DMS153 (cell line): ENCODE measurements at places on chromosomes 1 and 21.

DNA sequence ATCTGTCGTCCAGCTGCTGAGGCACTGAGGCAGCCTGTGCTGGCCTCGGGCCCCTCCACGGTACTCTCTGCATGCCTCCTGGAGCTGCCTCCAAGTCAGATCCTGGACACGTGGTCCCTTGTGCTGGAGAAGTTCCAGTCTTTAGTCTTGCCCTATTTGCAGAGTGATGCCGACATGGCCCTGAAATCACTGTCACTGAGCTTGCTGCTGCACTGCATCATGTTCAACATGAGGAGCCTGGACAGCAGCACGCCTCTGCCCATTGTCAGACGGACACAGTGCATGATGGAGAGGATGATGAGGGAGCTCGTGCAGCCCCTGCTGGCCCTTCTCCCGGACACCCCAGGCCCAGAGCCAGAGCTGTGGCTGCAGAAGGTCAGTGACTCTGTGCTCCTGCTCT is 10.0 kb downstream of the URB2 start:
- no peak for DNase-seq

GRCh38 chr1:3275471-3276340 is 178.8 kb upstream of the ARHGEF16 start:
- no peak for DNase-seq

DNA sequence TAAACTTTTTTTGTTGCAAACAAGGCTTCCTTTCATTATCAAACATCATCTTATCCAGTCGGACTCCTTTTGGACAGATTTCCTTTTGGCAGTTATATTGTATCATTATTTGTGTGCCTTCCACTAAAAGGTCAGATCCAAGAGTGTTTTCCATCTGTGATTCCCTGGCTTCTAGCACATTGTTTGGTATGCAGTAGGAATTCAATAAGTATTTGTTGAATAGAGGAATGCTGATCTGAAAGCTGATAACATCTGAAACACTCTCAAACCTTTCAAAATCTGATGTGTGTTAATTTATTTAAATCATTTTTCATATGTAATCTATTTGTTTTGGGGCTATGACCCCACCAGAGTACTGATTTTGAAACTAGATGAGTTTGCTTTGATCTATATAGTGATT is 39.0 kb downstream of the NDC1 start:
- DNase-seq = no peak

- DNase-seq = no peak
Measured at GRCh38 chr1:155858800-155859233, 550 bp upstream of the SYT11 start.

DNA sequence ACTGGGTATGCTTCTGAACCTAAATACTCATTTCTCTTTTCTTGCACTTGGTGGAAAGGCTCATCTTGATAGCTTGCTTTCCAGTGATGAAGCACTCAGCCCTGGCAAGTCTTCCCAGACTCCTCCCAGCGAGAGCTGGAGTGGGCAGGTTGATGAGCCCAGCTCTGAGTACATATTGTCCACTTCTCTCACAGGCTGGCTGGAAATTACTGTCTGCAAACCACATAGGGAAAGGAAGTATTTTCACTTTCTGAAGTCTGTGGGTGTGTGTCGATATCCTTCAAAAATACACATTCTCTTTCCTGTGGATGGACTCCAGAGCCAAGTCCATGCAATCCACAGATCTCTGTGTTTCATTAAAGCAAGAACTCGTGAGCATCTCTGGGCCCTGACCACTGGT is 38.7 kb upstream of the CNTN2 start:
- DNase-seq = no peak

GRCh38 chr1:10793129-10793651 is 3.3 kb downstream of the CASZ1 start:
- peak; percentile 53 for DNase-seq

DNA sequence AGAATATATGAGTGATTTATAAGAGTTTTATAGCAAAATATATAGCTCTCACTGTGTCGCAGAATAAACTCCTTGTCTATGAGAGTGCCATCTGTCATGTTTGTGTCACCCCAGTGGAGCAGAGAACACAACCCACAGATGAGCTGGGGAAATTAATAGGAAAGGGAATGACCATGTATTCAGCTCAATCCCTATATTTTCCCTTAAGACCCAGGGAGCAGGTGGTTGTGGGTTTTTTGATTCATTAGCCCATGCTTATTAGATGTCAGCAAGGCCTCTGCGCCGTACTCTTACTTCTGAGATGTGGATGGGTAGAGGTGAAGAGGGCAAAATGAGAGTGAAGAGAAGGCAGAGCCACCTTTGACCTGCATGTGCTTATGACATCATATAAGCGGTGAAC is 4.1 kb upstream of the GREM2 start:
- DNase-seq = no peak

DNA sequence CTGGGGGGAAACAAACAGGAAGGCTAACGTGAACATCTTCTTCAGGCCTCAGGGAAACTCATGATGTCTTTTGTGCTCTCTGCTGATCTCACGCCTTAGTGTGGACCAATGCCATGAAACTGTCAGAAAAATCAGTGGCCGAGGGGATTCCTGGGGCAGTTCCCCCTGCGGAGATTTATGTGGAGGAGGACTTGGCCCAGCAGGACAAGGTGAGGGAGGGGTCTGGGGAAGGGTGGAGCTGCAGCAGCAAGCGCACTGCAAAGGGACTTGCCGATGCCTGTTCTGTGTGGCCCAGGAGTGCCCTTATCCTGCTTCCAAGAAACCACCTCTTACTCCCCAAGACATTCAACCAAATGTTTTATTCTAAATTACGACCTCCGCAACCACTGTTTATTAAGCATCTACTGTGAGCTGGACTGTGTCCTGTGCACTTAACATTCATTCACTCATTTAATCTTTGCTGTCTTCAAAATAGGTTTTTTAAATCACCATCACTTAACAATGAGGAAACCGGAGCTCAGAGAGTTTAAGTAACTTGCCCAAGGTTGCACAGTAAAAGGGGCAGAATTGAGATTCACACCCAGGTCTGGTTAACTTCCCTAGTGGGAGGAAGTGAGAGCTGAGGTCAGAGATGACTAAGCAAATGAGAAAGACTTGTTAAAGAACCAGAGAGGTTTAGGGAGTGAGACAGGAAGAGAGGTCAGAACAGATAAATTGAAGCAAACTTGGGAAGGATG is 49.7 kb downstream of the FHAD1 start:
- DNase-seq = no peak

- DNase-seq = no peak
Measured at GRCh38 chr1:228871314-228872061, 136.2 kb downstream of the RHOU start.

DNA sequence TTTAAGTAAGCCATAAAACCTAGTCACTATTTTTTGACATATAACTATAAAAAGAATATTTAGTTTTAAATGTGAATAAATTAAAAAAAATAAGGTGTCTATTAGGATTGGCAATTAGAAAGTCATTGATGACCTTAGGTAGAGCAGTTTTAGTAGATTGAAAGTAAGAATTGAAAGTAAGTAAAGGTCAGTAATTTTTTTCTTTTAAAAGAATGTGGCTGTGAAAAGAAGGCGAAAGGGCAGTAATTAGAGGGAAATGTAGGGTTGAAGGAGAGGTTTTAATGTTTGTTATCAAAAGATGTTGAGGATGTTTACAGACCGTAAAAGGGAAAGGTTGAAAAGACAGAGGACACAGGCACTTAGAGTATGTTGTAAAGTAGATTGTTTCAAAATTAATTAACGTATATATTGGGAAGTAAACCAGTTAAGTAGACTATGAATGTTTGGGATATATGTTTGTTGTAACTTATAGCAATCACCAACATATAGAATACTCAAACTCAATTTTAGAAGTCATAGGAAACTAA is 41.0 kb downstream of the ZFYVE9 start:
- DNase-seq = peak; percentile 9

GRCh38 chr1:189774721-189775287 is 702.9 kb downstream of the BRINP3 start:
- no peak for DNase-seq

DNA sequence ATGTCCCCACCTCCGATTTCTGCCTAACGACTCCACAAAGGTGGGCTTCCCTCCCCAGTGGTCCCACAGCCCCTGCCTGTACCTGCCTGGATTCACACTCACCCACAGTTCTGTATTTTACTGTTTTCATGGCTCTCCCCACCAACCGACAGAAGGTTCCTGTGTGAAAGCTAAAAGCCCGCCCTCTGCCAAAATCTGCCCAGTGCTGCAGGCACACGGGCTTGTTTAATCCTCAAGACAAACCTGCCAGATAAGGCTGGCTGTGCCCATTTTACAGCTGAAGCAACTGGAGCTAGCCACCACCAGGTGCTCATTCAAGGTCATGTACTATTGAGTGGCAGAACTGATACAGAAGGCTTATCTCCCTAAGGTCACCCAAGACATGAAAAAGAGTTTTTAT is 114.5 kb downstream of the HIVEP3 start:
- no peak for DNase-seq

- peak; percentile 42 for DNase-seq
Measured at GRCh38 chr1:147626739-147627138, 43.6 kb downstream of the ACP6 start.

DNA sequence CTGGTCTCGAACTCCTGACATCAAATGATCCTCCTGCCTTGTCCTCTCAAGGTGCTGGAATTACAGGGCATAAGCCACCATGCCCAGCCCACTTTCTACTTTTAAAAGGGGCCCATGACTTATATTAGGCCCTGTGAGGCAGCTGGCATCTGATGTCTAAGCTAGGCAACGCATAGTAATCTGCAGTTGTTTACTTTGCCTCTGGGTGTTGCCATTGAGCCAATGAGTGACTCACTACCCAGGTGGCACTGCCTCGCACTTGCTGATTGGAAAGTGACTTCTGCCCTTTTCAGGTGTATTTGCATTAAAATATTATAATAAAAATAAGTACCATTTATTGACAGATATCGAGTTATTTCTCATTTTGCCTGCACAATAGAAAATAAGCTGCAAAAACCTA is 84.9 kb downstream of the KIF14 start:
- no peak for DNase-seq

DNA sequence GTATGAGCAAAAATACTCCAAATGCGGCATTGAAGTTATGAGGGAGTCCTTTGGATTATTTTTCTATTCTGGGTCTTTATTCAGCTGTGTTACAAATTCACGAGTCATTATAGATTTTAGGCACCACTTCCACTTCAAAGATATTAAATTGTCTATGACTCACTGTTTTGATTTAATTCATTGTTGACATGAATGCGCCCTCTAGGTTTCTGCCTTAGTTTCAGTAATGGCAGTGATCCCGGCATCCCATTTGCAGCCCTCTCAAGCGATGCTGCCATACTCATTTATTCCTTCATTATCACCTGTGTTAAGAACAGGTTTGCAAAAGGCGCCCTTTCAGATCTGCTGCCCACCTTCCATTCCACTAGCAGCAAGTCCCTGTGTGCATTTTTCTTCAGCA is 14.0 kb downstream of the RSPO1 start:
- peak; percentile 4 for DNase-seq

DNA sequence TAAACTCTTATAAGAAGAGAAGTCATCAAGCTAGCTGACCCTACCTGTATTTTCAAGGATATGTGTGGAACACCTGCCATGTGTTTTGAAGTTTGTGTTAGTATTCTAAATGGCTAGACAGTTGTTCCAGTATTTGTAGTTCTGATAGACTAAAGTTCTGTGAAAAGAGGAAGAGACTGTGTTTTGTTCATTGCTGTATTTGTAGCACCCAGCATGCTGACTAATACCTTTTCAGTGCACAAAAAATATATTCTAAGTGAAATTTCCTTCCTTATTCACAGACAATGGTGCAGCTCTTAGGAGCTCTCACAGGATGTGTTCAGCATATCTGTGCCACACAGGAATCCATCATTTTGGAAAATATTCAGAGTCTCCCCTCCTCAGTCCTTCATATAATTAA is 8.2 kb upstream of the METTL18 start:
- DNase-seq = no peak

DNA sequence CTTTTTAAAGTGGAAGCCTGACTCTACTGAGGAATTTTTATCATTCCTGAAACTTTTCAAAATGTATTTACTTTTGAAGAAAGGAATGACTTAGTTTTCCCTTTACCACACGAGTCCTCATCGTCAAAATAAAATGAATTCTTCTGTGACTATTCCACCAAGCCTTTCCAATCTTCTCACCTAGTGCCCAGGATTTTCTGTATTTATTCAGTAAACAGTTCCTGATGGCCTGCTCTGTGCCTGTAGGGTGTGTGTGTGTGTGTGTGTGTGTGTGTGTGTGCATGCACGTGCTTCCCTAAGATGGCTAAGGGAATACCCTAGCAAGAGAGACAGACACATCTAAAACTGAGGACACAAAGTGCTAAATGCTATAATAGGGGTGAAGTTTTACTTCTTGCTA is 395.0 kb upstream of the USP24 start:
- DNase-seq = no peak

- no peak for DNase-seq
Measured at GRCh38 chr1:10399444-10399941, 629 bp downstream of the PGD start.

DNA sequence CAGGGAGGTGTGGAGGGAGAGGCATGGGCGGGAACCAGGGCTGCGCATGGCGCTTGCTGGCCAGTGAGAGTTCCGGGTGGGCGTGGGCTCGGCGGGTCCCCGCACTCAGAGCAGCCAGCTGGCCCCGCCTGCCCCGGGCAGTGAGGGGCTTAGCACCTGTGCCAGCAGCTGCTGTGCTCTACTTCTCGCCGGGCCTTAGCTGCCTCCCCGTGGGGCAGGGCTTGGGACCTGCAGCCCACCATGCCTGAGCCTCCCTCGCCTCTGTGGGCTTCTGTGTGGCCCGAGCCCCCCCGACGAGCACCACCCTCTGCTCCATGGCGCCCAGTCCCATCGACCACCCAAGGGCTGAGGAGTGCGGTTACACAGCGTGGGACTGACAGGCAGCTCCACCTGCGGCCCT is 38.6 kb upstream of the WARS2 start:
- DNase-seq = no peak

DNA sequence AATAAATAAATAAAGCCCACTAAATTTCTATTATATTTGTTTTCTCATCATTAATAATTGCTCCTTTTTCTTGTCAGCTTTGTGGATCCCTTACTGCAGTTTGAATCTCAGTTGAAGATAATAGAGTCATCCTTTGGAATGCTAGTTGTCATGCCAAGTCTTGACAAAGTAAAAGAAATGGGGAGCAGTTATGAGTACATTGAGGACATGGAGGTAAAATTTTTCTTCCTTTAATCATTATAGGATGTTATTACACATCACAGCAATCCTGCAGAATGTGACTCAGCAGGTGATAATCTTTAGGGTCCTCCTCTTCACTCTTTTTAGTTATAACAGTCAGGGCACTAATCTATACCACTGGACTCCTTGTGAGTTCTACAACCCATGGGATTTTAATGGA is 24.1 kb downstream of the MROH9 start:
- no peak for DNase-seq

- no peak for DNase-seq
Measured at GRCh38 chr21:21969211-21969610, 971.0 kb downstream of the NCAM2 start.

GRCh38 chr1:181506563-181507353 is 23.4 kb downstream of the CACNA1E start:
- DNase-seq = no peak

GRCh38 chr21:32826329-32827167 is 55.0 kb upstream of the PAXBP1 start:
- peak; percentile 64 for DNase-seq
